ENCODE measurements at places on chromosomes 6 and 20.

- DNase-seq = no peak
Observed at GRCh38 chr6:4531406-4531805, 244.8 kb upstream of the CDYL start.

- no peak for DNase-seq
Observed at GRCh38 chr20:51058017-51058416, 35.1 kb upstream of the KCNG1 start.

DNA sequence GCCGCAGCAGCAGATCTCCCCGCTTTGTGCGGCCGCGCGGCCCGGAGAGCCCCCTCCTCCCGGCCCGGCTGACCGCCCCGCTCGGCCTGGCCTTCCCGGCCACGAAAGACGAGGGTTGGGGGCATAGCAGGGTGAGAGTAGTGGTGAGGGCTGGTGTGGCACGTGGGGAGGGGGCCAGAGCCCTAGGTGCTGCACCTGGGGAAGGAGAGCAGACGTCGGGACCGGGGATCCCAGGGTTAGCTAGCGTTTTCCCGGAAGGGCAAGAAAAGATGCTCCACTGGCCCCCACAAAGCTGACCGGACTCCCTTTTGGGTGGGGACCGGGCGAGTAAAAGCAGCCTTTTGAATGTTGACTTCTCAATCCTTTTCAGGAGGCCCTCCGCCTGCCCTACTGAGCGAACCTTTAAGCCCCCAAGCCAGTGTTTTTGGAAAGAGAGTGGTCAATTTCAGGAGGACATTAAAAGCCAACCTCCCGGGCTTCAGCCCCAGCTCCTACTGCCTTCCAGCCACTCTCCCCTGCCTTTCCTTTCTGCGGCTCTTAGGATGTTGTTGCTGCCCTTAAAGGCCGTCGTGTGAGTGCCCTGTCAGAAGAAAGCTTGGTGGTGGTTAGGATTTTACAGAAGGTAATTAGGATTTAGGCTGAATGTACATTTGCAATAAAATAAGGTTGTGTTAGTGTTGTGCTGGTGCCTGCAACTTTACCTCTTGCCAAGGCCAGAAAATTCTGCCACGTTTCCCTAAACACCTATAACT lies 648 bp upstream of the BACH2 start:
- DNase-seq = no peak

- no peak for DNase-seq
Observed at GRCh38 chr6:120876424-120876823, 457.9 kb downstream of the TBC1D32 start.

DNA sequence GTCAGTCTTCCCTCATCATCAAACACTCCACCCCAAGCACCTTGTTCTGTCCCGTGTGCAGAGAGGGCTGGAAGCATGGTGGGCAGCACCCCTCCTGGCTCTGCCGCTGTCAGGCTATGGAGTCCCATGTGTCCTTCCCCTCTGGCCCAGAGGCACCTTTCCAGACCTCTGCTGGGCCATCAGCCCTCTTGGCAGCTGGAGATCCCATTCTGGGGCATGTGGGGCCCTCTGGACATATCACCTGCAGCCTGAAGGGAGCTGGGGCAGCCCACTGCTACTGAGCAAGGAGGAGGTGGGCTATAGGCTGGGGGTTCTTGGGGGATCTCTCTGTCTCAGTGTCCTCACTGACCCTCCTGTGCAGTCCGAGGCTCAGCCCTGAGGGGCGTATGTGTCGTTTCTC lies 42.2 kb downstream of the SUN5 start:
- no peak for DNase-seq

- DNase-seq = no peak
Observed at GRCh38 chr20:4147319-4147718, 132.0 kb upstream of the RNF24 start.

DNA sequence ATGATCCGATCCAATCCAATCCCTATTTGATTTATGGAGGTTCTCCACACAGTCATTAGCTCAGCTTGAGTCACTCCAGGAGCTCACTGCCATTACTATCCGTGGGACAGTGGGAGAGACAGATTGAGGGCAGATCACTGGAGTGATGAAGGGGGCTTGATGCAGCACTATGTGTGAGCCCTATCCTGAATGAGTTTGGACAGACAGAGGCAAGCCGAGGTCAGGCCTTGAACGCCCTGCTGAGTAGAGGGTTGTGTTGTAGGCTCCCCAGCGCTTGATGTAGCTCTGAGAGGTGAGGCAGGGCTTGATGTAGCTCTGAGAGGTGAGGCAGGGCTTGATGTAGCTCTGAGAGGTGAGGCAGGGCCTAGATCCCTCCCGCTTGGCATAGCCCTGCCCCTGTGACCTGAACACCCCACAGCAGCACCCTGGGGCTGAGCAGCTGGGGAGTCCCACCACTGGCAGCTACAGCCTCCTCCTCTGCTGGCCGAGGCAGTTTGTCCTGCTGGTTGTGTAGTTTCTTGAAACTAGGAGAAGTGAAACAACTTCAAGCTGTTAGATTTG lies 58.7 kb downstream of the ZFAND3 start:
- no peak for DNase-seq

- peak; percentile 65 for DNase-seq
Observed at GRCh38 chr6:127971945-127972391, 71.1 kb upstream of the THEMIS start.

Data from fibroblast of skin of left biceps (primary cell).